ENCODE measurements at places on chromosomes 12 and 14.

- no peak for DNase-seq
Observed at GRCh38 chr12:25423355-25424050, 129.6 kb downstream of the LMNTD1 start.

- DNase-seq, result no peak
Observed at GRCh38 chr12:6951551-6952120, 480 bp downstream of the PTPN6 start.

DNA sequence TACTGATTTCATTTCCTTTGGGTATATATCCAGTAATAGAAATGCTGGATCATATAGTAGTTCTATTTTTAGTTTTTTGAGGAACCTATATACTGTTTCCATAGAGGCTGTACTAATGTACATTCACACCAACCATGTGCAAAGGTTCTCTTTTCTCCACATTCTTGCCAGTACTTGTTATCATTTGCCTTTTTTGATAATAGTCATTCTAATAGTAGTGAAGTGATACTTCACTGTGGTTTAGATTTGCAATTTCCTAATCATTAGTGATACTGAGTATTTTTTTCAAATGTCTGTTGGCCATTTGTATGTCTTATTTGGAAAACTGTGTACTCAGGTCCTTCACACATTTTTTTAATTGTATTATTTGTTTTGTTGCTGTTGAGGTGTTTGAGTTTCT is 148.2 kb upstream of the NAV3 start:
- no peak for DNase-seq

- DNase-seq, result no peak
Observed at GRCh38 chr14:69505338-69506240, 21.1 kb downstream of the PLEKHD1 start.

All from stimulated activated CD4-positive, alpha-beta T cell treated with anti-CD3 and anti-CD28 coated beads, Interleukin-12 subunit alpha, Interleukin-12 subunit beta, amount 100 ng/mL, for 4 hours (primary cell).